Renal pelvis (tissue), 12 donors: ENCODE measurements at places on chromosomes 7 and 10. TPM values are rescaled to one million over a fixed set of nuclear protein-coding genes. Genes with fewer than 3 reads are reported as not detected.

Gene CCDC7
- 3.8 TPM for polyA plus RNA-seq

Gene TAS2R4
- polyA plus RNA-seq, result 5.1 TPM

Gene IGF2BP3
- 57.3 TPM for polyA plus RNA-seq

Gene IFT22
- 72.0 TPM for polyA plus RNA-seq

Gene DPP6
- polyA plus RNA-seq, result 49.0 TPM

Gene ACSL5
- polyA plus RNA-seq, result 5.3 TPM

Gene AGK
- 42.4 TPM for polyA plus RNA-seq

Gene TMEM178B
- polyA plus RNA-seq, result 0.34 TPM

Gene CLEC2L
- polyA plus RNA-seq, result 0.85 TPM

Gene ASL
- 30.7 TPM for polyA plus RNA-seq
